ENCODE measurements at places on chromosomes 1 and 21.

DNA sequence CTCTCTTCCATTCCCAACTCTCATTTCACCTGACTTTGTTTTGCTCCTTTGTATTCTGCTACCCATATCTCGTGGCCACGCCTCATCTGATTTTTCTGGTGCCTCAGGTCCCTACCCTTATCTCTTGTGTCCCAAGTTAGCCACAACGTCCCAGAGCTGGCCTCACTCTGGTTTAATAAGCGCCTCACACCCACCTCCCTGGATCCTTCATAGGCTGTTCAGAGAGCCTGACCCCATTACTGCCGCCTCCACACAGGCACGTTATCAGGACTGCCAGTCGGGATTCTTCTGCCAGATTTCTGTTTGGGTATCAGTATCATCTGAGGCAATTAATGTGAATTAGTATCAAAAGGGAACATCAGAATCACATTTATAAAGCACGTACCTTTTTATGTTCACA is 34.7 kb upstream of the TMEM125 start:
- no peak for DNase-seq

DNA sequence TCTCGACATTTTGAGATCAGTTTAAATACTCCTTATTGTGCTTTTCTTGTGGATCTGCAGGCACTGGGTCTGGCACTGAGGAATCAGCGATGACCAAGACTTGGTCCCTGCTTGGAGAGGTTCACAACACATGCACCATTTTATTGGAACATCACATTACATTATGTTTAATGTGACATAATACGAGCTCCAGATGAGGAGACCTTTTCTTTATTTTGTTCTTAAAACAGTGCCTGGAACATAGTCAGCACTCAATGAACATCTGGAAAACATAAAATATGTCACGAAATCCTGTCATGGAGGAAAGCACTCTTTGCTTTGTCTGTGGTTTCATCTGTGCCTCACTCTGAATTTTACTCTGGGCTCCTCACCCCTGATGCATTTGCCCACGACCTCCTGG is 110.7 kb downstream of the ST6GALNAC3 start:
- no peak for DNase-seq

- DNase-seq: no peak
Measured at GRCh38 chr21:29307718-29308455, 9.2 kb downstream of the BACH1 start.

- no peak for DNase-seq
Measured at GRCh38 chr21:46411691-46412090, 47.0 kb upstream of the DIP2A start.

DNA sequence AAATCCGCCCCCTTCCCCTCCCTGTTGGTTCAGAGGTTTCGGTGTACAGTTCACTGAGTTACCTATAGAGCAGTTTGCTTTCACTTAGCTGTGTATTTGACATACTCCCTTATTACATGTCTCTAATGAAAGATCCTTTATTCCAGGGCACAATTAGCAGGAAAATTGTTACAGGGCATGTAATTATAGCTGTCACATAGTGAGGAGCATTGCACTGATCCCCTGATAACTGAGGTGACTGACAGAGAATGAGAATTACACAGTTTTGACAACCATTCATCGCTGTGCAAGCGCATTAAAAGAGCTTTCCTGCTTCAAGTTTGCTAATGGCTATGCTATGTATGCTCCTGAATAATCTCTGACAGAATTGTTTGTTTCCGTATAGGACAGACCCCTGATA is 26.9 kb downstream of the DAP3 start:
- no peak for DNase-seq

- no peak for DNase-seq
Measured at GRCh38 chr1:15441247-15441646, 3.0 kb downstream of the CTRC start.

GRCh38 chr1:224623743-224624333 is 7.7 kb downstream of the CNIH3 start:
- DNase-seq: peak; percentile 61

DNA sequence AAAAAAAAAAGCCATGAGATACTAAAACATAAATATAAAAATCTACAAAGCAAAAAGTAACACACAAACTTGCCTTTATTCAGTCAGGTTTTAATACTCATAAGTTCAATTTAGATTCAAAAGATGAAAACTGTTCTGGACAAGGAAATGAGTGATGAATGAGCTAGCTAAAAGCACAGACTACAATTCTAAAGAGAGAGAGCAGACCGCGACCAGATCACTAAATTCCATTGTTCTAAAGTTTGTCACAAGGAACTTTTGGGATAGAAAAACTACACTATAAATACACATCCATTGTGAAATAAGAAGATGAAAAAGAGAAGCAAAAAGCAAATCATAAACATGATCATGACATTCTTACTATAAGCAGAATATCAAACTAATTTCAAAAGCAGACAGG is 1.7 kb downstream of the ODF2L start:
- DNase-seq: no peak

DNA sequence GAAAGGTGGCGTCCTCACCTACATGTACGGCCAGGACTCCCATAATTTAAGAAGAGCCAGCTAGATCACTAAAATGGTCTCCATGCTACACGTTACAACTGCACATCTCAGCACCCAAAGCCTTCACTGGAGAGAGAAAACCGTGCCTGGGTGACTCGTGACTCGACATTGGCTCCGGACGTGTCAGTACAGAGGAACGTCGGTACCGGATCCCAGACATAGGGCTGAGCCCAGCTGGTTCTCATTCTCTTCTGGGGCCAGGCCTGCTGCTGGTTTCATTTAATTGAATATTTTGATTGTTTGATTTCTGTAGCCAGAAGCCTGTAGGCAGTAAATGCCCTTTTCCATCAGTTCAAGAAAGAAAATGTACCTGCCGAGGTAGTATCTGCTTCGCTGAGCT is 93.1 kb downstream of the HHIPL2 start:
- DNase-seq: no peak

GRCh38 chr1:15667362-15667761 is 16.8 kb upstream of the PLEKHM2 start:
- DNase-seq: no peak

DNA sequence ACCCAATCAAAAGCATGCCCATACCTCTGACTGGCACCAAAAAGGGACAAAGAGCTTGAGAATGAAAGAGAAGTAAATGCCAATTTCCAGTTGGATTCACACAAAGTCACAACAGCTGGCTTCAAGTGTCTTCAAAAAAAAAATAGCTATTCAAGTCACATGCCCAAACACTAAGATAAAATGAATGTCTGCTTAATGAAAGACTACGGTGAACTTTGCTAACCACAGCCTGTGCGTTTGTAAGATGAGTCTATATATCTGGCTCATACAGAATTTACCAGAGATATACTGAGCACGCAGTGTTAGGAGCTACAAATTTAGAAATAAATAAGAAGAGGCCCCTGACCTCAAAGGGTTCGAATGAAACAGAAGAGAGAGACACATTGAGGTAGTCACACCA is 73.2 kb downstream of the DAB1 start:
- DNase-seq: no peak

GRCh38 chr1:50458507-50458906 is 35.3 kb upstream of the DMRTA2 start:
- no peak for DNase-seq

DNA sequence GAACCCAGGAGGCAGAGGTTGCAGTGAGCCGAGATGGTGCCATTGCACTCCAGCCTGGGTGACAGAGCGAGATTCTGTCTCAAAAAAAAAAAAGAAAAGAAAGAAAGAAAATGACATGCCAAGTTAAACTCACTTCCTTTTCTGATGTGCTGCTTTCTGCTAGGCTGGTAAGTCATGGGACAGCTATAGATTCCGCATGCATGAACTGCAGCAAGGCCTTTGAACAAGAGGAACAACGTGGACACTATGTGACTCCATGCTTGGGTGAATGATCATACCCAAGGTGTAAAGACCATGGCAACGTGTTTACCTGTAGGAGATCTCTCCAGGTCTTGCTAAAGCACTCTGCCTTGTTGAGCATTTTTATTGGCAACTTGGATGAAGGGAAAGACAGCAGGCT is 10.3 kb upstream of the TTF2 start:
- DNase-seq: no peak

- DNase-seq: no peak
Measured at GRCh38 chr1:246695136-246695535, 29.1 kb upstream of the SCCPDH start.

DNA sequence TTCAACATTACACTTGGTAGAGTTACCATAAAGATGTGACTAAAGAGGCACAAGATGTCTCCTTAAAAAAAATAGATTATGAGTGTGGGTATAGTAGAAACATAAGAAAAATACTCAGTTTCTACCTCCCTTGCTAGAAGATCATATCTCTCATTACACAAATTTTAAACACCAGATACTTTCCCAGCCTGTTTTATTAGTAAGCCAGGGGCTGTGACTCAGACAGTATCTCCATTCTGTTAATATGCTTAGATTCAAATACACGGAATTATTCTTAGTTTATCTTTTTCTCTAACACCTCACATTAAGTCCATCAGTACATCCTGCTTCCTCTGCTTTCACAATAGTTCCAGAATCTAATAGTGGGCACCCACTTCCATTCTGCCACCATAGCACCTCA is 561.8 kb upstream of the ADAMTS5 start:
- no peak for DNase-seq

DNA sequence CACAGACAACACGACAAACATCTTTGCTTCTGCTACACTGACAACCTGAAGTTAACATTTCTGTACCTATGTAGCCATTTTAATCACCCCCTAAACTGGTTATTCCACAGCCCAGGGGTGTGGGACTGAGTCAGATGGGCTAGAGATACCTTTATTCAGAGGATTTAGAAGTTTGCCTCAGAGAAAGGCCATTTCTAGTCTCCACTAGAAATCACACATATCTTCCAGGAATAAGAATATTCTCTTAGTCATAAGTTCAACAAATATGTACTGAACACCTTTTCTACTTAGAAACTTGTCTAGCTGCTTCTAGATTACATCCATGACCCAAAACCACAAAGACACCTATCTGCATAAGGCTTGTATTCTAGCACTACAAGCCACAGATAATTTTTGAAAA is 38.8 kb downstream of the ERG start:
- DNase-seq: no peak

GRCh38 chr1:89953131-89953626 is 41.7 kb upstream of the ZNF326 start:
- DNase-seq: peak; percentile 57

- DNase-seq: no peak
Measured at GRCh38 chr1:239886266-239886665, 205.4 kb upstream of the FMN2 start.

DNA sequence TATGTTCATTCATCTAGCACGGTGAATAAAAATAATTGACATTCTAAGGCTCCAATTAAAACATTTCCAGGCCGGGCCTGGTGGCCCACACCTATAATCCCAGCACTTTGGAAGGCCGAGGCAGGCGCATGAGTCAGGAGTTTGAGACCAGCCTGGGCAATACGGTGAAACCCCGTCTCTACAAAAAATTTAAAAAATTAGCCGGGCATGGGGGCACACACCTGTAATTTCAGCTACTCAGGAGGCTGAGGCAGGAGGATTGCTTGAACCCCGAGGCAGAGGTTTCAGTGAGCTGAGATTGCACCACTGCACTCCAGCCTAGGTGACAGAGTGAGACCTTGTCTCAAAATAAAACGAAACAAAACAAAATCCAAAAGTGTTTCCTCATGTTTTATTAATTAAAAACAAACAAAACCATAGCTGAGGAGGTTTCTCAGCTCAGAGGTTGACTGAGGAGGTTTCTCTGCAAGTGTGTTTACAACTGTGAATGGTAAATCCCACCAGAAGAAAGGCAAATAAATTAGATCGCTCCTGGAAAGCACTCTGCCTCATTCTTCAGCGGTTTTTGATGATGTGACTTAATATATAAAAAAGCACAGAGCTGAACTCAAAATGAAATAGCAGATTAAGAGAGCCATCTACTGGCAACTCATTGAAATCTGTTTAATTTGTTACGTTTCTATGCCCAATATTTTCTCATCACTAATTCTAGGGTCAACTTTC is 37.7 kb upstream of the ATG4C start:
- DNase-seq: no peak

GRCh38 chr1:166391279-166392066 is 224.7 kb upstream of the FAM78B start:
- no peak for DNase-seq

DNA sequence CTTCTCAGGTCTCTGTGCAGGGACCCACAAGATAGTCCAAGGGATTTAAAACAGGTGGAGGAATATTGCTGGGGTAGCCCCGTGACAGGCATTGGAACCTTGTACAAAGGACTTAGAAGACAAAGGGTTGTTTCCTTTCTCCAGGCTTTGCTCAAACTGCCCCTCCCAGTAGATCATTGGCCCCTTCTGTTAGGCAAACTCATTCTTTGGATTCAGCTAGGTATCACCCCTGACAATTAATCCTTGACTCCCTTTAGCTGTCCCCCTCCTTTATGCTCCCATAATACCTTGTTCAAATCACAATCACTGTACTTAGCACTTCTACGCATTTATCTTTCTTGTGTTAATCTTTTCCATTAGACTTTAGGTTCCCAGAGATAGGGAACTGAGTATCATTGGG is 360.5 kb downstream of the KCNH1 start:
- no peak for DNase-seq

DNA sequence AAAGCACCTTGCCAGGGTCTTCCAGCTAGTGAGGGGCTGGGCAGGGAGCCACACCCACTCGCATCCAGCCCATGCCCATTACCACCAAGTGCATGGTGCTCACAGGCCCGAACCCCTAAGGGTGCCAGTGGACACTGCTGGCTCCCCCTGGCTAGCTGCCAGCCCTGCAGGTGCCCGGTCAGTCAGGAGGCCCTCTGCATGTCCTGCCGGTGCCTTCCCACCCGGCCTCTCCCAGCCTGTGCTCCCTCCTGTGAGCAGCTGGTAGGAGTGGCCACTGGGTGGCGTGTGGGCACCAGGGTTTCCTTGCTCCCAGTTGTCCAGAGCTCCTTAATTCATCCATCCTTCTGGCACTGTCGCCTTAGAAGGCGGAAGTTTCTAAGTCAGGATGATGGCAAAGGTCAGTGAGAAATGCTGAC is 33.4 kb downstream of the QSOX1 start:
- no peak for DNase-seq

DNA sequence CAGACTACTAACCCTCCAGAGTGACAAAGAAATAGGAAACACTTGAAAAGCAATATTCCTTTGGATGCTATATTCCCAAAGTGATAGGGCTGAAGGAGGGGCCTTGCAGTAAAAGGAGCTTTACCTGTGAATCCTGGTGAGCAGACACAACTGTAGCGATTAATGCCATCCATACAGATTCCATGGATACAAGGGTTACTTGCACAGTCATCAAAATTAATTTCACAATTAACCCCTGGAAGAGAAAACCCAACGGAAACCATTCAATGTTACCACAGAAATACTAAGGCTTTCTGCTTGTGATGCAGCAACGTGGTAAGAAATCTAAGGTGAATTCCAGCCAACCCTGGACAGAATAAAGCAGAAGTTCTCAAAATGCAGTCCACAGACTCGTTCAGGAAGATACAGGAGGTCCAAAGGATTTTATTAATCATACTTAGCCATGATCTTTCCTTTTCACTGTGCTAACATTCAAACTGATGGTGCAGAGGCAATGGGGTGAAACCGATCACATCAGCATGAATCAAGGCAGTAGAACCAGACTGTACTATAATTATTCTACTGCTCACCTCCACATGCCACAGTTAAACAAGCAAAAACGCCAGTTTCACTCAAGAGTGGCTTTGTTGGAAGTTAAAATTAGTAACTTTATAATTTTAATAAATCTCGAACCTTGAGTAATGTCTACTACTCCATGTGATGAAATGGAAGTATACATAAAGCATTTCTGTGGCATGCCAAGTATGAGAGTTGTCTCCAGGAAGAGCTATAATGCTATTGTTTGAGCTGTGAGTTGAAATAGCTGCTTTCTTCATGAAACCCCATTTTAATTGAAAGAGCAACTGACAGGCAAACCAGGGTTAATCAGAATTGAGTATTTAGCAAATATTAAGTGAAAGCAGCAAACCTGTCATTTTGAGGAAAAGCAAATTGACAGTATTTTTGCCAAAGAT is 63.2 kb upstream of the ADAM30 start:
- no peak for DNase-seq
